ENCODE measurements at places on chromosomes 3 and 15.

DNA sequence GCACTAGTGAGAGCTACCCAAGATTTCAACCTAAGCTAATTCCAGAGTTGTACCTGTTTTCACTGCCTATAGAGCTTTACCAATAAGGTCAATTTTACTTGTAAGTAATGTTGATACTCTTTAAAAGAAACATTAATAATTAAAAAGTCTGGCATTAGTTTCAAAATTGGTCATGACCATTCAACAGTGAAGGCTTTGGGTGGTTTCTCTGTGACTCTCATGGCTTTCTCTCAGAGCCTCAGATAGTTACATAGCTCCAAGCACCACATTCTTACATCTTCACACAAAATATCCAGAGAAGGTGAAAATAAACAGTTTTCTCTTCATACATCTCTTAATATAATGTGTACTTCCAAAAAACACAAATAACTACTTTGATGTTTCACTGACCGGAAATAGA, 61.5 kb upstream of the TCF12 start:
- DNase-seq = no peak

DNA sequence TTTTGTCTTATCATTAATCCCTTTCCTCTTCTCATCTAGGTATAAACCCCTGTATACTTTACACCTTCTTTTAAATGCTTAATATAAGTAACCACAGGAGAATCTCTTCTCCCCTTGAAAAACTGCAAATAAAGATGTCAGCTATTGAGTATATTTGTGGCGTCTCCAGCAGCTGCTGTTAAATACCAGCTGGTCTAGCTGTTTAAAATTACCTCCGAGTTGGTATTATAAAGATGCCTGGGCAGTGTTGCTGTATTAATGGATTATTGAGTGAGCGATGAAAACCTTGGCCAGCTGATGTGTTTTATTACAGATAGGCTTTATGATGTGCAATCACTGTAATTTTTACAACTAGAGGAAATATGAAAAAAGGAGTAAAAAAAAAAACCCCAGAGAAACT, 388.1 kb downstream of the TBC1D5 start:
- DNase-seq = no peak

DNA sequence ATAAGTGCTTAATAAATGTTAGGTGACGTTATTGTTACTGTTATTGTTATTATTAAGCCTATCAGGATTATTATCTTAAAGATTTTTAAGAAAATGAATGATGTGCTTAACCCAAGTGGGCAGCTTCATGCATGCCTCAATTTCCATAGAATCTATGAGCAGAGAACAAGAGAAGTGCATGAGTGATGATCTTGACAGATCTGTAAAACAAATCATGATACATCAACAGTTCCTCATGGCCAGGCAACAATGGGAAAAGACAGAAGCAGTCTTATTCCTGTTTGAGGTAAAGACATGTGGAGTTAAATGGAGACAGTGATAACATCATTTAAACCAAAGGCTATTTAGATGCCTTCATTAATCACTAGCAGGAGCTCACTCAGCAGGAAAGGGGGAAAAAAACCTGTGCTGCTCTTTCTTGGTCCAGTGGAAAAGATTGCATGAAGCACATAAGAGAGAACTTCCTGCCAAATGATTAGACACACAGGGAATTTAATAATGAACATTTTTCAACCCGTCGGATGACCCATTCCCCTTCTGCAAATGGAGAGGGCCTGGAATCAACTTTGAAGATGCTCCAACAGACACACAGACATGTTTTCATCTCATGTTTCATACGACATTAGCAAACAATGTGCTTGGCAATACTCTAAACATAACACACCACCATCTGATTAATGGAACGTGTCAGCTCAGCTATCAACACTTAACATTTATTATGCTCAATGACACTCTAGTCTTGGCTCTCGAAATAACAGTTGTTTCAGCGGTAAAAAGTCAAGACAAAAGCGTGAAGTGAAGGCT, 212.2 kb upstream of the LRRN1 start:
- no peak for DNase-seq

DNA sequence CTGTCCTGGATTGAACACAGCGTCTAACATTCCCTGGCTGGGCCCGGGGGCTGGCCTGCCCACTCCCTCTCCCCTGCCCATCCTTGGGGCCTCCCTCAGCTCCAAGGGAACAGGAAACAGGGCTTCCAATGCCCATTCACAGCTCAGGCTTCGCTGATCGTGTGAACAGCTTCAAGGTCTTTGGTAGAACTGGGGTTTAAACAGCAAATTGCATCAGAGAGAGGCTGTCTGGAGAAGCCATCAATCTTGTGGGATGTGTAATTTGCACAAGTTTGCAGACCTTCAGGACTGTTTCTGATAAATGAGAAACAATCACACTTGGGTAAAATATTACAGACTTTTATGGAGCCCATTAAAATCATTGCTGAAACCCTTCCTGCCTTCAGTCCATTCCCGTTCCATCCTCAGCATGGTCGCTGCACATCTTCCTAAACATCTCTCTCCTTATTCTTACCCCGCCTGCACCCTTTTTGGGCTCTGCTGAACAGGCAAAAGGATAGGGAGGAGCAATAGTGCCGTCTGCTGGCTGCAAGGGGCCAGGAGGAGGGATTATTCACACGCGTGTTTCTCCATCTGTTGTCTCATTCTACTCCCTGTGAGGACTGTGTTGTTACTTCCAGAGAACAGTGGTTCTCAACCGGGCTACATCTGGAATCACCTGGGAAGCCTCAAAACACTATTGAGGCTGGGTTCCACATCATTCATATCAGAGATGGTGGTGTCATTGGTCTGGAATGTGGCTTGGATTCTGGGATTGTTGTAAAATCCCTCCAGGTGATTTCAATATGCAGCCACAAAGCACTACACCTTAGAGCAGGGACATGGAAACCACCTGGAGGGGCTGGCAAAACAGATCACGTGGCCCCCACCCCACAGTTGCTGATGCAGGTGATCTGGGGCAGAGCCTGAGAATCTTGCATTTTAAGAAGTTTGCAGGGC, 116.3 kb downstream of the CLSTN2 start:
- DNase-seq = no peak

DNA sequence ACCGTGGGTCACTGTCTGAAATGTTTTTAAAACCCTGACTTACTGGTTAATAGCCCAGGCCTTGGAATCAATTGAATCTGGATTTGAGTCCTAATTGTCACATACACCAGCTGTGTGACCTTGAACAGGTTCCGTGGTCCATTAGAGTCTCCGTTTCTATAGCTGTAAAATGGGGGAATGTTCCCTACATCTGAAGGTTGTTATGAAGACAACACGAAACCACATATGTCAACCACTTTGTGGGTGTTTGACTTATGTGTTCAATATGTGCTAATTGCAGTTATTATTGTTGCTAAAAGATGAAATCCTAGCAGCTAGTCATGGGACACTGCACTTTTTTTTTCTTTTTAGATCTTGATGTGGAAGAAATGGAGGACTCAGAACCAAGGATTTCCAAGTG, 35.3 kb downstream of the ZBTB38 start:
- no peak for DNase-seq

- DNase-seq = no peak
These were observed 1.3 kb upstream of the THBS1 start for GRCh38 chr15:39579487-39580116.

DNA sequence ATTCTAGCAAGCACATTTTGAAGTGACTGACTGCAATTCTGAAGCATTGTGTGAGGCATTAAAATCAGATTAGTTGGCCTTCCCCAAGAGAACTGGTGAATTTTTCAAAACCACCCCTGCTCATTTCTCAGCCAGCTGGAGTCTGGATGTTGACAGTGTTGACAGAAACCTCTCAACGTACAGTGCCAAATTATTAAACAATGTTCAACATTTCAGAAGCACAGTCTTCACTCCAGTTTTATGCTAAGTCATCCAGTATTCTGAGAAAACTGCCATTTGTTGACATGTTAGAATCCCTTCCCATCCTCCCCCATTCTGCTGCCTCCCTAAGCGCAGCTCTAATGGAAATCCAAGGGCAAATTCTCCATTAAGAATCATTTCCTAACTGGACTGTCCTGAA, 369.3 kb upstream of the TRIM42 start:
- DNase-seq = no peak

GRCh38 chr3:132161608-132162007, 126.8 kb upstream of the CPNE4 start:
- no peak for DNase-seq

DNA sequence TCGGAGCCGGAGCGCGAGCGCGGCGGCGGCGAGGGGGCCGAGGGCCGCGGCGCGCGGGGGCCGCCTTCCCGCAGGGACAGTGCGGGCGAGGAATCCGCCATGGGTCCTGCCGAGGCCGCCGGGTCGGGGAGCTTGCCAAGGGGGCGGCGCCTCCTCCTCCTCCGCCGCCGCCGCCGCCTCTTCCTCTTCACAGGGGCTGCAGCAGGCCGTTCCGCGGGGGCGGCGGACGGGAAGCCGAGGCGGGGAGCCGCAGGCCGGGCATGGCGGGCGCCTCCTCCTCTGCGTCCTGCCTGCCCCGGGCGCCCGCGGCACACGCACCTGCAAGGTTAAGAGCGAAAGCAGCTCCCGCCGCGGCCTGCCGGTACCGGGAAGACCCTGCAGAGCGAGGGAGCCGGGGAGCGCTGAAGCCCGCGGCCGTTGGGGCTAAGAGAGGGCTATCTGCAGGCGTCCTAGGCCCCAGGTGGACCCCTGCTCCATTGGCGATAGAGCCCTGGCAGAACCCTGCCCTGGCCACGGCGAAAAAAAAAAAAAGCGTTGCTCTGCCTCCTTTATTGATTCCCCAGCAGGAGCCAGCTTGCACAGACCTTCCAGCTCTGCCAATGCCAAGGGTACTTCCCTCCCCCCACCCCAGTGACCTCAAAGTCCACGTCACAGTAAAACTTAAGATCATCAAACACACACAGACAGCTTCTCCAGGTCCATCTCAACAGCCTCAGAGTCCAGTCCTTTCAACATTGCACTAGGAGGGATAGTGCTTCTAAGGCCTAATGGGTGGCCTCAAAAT, at the start of gene LYSMD2:
LYSMD2 (minus strand) TSS at position 134 of the 784 bp plus-strand sequence; CDS start at position 101, 33 bp downstream.
- no peak for DNase-seq

DNA sequence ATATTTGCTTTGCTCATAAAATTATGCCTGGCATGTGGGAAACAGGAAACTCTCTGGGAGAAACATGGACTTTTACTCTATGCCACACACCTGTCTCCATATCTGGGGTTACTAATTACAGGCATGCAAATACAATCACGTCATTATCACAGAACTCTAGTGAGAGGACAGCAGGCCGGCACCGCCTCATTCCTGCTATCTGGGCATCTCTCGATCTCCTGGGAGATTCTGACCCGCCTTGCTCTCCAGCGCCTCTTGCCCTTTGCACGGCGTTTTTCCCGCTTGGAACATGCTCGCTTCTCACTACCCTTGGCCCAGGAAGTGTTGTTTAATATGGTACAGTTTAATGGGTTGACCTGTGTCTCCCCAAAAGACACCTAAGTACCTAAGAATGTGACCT, 45.4 kb upstream of the PARL start:
- DNase-seq = no peak

All from NCI-H1930 (cell line).